ENCODE measurements at places on chromosomes 5 and 9.

- no peak for DNase-seq
Measured at GRCh38 chr9:134666831-134667230, 25.2 kb downstream of the COL5A1 start.

- no peak for DNase-seq
Measured at GRCh38 chr5:119367502-119368237, 11.9 kb downstream of the TNFAIP8 start.

DNA sequence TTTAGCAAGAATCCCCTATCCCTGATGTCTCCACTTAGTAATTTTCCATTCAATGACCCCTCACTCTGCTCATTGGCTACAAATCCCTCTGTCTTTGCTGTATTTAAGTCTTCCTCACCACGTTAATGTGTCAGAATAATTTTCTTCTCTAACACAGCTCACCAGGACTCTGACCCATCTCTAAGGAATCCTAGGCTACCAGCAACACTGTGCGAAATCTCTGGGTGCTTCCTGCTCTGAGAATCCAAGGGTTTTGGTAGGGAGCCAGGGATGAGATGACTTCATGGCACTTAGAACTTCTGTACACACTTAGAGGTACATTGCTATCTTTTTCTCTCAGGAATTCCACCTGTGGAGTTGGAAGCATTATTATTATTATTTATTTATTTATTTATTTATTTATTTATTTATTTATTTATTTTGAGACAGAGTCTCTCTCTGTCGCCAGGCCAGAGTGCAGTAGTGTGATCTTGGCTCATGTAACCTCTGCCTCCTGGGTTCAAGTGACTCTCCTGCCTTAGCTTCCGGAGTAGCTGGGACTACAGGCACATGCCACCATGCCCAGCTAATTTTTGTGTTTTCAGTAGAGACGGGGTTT is 53.5 kb downstream of the FOXI1 start:
- DNase-seq = no peak

DNA sequence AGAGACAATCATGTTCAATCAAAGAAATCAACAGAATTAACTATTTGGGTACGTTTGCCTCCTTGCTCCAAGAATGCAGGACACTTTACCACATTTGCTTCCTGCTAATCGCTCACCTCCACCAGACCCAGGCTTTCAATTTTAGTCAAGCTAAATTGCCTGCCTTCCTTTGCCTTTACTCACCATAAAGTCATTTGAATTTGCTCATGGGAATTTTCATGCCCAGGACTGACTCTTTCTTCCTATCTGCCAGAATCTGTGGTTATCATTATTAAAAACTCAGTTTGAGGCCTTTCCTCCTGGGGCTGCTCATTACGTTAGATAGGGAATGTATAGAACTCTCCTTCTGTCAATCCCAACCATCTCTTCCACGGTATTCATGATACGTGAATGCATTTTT is 1935.3 kb upstream of the WWC1 start:
- no peak for DNase-seq

DNA sequence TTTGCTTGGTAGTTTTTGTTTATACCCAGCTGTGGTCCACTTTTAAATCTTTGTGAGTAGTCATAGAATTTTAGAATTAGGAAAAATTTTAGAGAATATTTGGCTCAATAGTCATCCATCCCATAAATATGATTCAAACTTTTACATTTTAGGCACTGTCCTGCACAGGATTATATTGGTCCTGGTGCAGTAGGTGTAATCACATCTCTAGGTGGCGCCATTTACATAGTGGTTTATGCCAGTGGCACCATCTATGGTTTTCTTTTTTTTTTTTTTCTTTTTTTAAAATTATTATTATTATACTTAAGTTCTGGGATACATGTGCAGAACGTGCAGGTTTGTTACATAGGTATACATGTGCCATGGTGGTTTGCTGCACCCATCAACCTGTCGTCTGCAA is 260.7 kb upstream of the KCNN2 start:
- DNase-seq = no peak

DNA sequence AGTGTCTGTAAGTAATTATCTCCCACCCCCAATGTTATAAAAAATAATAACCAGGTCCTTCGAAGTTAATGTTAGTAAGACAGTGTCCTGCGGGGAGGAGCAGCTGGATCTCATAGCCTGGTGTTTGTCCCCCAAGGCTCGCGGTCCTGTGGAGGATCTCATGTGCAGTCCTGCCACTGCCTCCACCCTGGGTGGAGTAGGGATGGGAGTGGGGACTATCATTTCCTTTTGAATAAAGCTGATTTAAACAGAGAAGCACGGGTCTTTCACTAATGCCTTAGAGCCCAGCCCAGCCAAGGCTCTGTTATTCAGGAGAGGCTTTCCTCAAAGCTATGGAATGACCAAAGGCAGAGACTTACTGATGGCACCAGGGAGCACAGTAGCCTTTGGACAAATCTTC is 40.2 kb downstream of the SUB1 start:
- DNase-seq = no peak

DNA sequence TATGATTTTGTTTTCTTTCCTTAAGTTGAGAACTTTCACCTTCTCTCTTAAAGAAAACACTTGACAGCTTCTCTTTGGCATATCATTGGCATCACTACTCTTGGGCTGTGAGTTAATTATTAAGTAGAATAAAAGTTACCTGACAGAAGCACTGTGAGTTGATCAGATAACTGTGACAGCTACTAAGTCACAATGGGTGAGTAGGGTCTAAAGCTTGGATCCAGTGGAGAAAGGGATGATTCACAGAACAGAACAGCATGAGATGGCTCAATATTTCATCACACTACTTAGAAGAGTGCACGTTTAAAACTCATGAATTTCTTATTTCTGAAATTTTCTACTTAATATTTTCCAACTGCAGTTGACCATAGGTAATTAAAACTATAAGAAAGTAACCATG is 268.5 kb upstream of the NMUR2 start:
- no peak for DNase-seq

Data from cerebellum (tissue), 4 donors.